ENCODE measurements at places on chromosomes 2 and 18. TPM values are rescaled to one million over a fixed set of nuclear protein-coding genes. Genes with fewer than 3 reads are reported as not detected.

The SCYGR8 gene
- total RNA-seq, result not detected

GRCh38 chr18:74399091-74399887 is 57.8 kb downstream of the DIPK1C start:
- no peaks in the 10 kb centered on the region for H3K36me3 ChIP-seq
- H3K4me1 ChIP-seq, result peaks cover 6% of the 10 kb centered on the region

- H3K4me3 ChIP-seq, result no peak overlapping the region
- no peaks in the 10 kb centered on the region for H3K4me1 ChIP-seq
- no peak for DNase-seq
- no peaks in the 10 kb centered on the region for H3K36me3 ChIP-seq
- no peaks in the 10 kb centered on the region for H3K27me3 ChIP-seq
Observed at GRCh38 chr2:80014637-80015036, 289.9 kb downstream of the LRRTM1 start.

DNA sequence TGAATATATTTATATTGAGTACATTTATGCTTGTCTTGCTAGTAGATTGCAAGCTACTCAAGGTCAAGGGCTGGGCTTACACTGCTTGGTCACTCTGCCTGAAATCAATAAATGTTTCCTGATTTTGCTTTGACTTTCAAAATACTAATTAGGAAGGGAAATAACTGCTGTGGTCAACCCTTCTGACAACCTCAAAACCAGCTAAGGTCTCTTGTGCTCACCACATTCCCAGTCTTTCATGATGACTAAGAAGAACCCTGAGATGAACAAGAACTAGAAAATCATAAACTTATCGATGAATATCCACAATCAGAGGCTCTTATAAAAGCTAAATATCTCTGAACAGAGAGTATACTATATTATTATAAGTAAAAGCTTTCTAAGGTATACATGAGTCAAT is 33.3 kb downstream of the ABCB11 start:
- peaks cover 13% of the 10 kb centered on the region for H3K4me1 ChIP-seq
- H3K36me3 ChIP-seq, result no peaks in the 10 kb centered on the region
- no peak for DNase-seq
- H3K4me3 ChIP-seq, result no peak overlapping the region
- H3K27me3 ChIP-seq, result no peaks in the 10 kb centered on the region

The RPRM gene
- total RNA-seq, result 17.4 TPM

The CNDP1 gene
- total RNA-seq, result not detected

DNA sequence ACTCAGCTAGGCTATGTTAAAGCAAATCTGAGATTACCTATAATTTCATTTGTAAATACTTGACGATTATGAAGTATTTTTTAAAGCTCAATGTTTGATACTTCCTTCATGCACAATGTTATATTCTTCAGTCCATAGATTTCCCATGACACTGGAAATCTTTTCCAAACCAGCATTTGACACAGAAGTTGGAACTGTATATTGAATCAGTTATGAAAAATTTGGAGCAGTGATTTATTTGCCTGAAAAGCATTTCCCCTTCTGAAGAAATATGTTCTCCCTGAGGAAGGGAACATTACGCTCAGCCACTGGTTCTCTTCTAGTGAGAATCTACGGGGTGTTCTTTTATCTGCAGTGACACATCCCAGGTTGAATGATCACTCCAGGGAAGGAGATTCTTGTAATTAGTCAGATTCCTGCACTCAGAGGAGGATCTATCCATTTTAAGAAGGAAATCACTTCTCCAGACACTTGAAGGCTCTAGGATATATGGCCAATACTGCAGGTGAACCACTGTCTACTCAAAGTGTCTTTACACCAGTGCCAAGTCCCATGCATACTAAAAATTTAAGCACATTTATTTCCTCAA is 64.7 kb downstream of the HNRNPLL start:
- no peak overlapping the region for H3K4me3 ChIP-seq
- DNase-seq, result no peak
- no peaks in the 10 kb centered on the region for H3K27me3 ChIP-seq
- H3K36me3 ChIP-seq, result no peaks in the 10 kb centered on the region
- H3K27ac ChIP-seq, result no peak overlapping the region

The TACR1 gene
- 0.99 TPM for total RNA-seq

The MAPK4 gene
- 14.9 TPM for total RNA-seq

DNA sequence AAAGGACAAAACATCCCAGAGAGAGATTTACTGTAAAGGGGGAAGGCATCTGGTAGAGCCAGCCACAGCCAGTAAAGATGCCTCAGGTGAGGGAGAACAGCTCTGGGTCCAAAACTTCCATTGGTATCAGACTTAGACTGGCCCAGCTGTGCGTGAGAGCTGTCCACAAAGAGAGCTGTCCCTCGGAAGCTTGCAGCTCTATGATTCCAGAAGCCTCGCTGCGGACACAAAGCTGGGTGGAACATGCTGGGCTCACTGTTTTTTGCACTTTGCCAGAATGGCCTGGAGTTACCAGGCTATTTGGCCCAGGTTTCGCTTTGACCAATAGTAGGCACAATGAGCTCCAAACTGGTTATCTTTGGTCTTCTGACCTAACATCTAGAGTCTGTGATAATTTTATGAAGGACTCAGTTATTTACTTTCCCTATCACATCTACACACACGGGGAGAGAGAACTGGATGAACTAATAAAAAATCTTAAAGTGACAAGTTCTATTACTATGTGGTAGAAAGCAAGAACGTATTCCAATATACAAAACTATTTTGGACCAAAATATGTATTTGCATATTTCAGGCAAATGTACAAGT is 101.9 kb downstream of the DNER start:
- no peaks in the 10 kb centered on the region for H3K27me3 ChIP-seq
- no peak for DNase-seq
- no peak overlapping the region for H3K4me3 ChIP-seq
- no peaks in the 10 kb centered on the region for H3K4me1 ChIP-seq
- H3K27ac ChIP-seq, result no peak overlapping the region

- H3K4me3 ChIP-seq, result no peak overlapping the region
- H3K27ac ChIP-seq, result no peak overlapping the region
- no peaks in the 10 kb centered on the region for H3K36me3 ChIP-seq
Observed at GRCh38 chr2:187453078-187453641, 5.1 kb upstream of the CALCRL start.

- no peaks in the 10 kb centered on the region for H3K27me3 ChIP-seq
- H3K36me3 ChIP-seq, result no peaks in the 10 kb centered on the region
Observed at GRCh38 chr18:48085781-48086487, 155.5 kb upstream of the SMAD2 start.

The CDH7 gene
- total RNA-seq, result not detected

DNA sequence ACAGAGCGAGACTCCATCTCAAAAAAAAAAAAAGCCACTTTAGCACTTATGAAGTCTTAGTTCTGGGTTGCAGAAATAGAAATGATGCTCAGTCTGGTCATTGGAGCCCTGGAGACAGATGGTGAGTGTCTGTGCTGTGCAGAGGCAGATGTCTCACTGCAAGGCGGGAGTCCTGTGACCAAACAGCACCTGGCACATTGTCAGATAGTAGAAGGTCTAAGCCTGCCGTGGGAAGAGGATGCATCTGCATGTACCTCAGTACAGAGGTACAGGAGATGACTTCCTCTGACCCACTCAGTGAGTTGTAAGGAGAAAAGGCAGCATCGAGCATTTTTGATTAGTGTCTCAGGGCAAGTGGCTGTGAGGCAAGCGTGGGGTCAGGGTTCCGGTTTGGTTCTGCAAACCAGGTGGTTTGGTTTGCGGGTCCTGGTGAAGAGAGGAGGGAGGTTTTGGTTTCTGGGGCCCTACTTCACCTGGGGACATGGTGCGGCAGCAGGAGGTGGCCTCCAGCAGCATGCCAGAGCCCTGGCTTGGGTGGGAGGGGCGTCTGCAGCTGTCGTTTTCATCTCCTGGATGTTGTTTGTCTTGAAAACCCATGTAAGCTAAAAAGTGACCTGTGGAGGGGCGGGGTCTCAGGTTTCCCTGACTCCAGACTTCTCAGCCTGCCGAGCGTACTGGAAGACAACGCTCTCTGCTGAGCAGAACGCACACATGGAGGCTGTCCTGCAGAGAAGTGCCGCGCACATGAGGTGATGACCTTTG is 3.8 kb downstream of the RBFA start:
- no peak overlapping the region for H3K27ac ChIP-seq
- H3K4me3 ChIP-seq, result no peak overlapping the region
- DNase-seq, result no peak

- H3K27ac ChIP-seq, result no peak overlapping the region
- DNase-seq, result no peak
Observed at GRCh38 chr2:61582165-61582564, 44.0 kb upstream of the XPO1 start.

DNA sequence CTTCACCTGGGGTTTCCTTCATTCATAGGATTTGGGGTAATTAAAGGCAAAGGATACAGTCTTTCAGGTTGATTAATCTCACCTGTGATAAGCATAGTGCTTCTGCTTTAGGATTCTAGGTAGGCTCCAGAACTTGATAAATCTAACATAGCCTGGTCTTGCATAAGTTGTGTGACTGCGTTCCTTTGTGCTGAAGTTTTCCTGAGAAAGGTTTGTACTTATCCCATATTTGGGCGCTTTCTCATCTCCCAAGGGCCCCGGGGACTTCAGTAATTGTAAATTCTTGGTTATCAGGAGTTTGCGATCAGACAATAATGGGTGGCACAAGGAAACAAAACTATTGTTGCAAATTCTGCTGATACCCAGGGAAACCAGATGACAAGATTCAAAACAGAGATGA is 53.1 kb downstream of the MTCL1 start:
- no peak for DNase-seq
- H3K4me1 ChIP-seq, result peaks cover 80% of the 10 kb centered on the region
- H3K27me3 ChIP-seq, result no peaks in the 10 kb centered on the region
- H3K27ac ChIP-seq, result no peak overlapping the region
- peaks cover 21% of the 10 kb centered on the region for H3K36me3 ChIP-seq

GRCh38 chr2:234490271-234491091 is 6.4 kb downstream of the ARL4C start:
- H3K27ac ChIP-seq, result no peak overlapping the region
- no peak overlapping the region for H3K4me3 ChIP-seq
- peaks cover 8% of the 10 kb centered on the region for H3K4me1 ChIP-seq
